ENCODE measurements at places on chromosomes 5 and 9.
A peak's percentile ranks its signal among the peaks of the same experiment; 100 is the strongest.

- peak overlapping the region; percentile 99 for H3K27ac ChIP-seq
- H3K4me1 ChIP-seq = peaks cover 18% of the 10 kb centered on the region
- no peaks in the 10 kb centered on the region for H3K36me3 ChIP-seq
- H3K27me3 ChIP-seq = no peaks in the 10 kb centered on the region
- DNase-seq = peak; percentile 93
- H3K4me3 ChIP-seq = peak overlapping the region; percentile 68
Observed at GRCh38 chr5:160165137-160166068, 46.2 kb upstream of the PWWP2A start.

GRCh38 chr5:135891791-135892190, 3.9 kb downstream of the IL9 start:
- no peaks in the 10 kb centered on the region for H3K36me3 ChIP-seq
- no peak overlapping the region for H3K4me3 ChIP-seq
- DNase-seq = peak; percentile 79
- no peaks in the 10 kb centered on the region for H3K4me1 ChIP-seq
- no peak overlapping the region for H3K27ac ChIP-seq

GRCh38 chr5:142803428-142804125, 33.4 kb downstream of the ARHGAP26 start:
- H3K27ac ChIP-seq = no peak overlapping the region
- DNase-seq = no peak
- no peak overlapping the region for H3K4me3 ChIP-seq
- no peaks in the 10 kb centered on the region for H3K36me3 ChIP-seq

DNA sequence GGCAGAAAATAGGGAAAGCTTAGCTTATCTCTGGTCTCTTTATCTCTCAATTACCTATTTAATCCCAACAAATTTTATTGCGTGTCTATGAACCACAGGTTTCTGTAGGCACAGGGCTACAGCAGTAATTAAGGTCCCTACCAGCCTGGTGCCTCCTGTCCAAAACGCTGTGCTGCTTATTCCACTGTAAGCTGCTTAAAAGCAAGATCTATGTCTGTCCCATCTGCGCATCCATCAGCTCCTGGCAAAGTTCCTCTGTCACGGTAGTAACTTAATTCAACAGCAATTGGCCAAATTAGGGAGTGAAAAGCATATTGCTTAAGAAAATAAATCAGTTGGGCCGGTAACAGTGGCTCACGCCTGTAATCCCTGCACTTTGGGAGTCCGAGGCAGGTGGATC, 235.8 kb upstream of the VLDLR start:
- H3K4me1 ChIP-seq = no peaks in the 10 kb centered on the region
- DNase-seq = no peak
- H3K27me3 ChIP-seq = no peaks in the 10 kb centered on the region
- H3K36me3 ChIP-seq = peaks cover 9% of the 10 kb centered on the region
- no peak overlapping the region for H3K27ac ChIP-seq

DNA sequence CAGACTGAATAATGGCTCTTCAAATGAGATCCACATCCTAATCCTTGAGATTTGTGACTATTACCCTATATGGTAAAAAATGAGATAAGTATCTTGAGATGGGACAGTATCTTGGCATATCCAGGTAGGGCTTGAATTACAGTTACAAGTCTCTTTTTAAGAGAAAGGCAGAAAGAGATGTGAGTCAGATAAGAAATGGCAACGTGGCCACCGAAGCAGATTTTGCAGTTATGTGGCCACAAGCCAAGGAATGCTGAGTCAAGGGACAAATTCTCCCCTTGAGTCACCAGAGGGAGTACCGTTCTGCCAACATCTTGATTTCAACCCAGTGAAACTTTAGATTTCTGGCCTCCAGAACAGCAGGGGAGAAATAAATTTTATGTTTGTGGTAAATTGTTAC, 1983.0 kb upstream of the C9orf72 start:
- H3K27ac ChIP-seq = no peak overlapping the region
- DNase-seq = no peak
- no peak overlapping the region for H3K4me3 ChIP-seq
- H3K4me1 ChIP-seq = no peaks in the 10 kb centered on the region

- no peak overlapping the region for H3K4me3 ChIP-seq
- H3K36me3 ChIP-seq = no peaks in the 10 kb centered on the region
- peaks cover 13% of the 10 kb centered on the region for H3K4me1 ChIP-seq
- H3K27me3 ChIP-seq = no peaks in the 10 kb centered on the region
- no peak for DNase-seq
Observed at GRCh38 chr5:139164020-139164419, 34.1 kb downstream of the SIL1 start.

DNA sequence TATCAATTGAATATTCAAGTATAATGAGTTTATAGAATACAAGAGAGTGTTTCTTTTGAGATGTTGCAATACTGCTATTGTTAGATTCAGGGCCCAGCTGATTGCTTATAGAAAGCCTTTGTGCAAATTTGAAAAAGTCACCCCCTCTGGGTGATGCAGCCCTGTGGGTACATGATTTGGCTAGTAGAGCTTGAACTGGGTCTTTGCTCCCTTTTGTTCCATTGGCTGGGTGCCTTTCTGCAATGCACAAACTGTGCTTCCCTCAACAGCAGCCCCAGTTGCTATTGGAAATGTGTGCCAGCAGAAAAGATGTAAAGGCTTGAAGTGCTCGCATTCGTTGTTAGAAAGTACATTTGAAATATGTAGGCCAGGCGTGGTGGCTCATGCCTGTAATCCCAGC, 61.8 kb upstream of the CEMIP2 start:
- peaks cover 2% of the 10 kb centered on the region for H3K36me3 ChIP-seq
- H3K27me3 ChIP-seq = no peaks in the 10 kb centered on the region
- no peaks in the 10 kb centered on the region for H3K4me1 ChIP-seq
- DNase-seq = no peak
- no peak overlapping the region for H3K4me3 ChIP-seq

- DNase-seq = no peak
- H3K27ac ChIP-seq = no peak overlapping the region
- H3K27me3 ChIP-seq = no peaks in the 10 kb centered on the region
Observed at GRCh38 chr5:143749581-143750205, 62.3 kb upstream of the HMHB1 start.

DNA sequence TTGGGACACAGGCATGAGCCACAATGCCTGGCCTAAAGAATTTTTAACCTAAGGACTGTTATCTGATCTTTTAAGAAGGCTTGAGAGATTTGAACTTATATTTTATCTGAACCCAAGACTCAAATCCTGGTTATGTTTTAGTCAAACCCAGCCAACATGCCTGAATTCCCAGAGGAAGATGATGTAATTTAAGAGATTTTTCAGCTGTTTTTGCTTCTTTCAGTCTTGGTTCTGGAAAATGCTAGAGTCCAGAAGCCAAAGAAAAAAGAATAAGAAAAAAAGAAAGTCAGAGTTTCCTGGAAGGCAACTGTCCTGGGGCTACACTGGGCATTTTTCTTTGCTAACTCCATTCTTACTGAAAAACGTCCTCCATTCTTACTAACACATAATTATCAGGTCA, 85.8 kb downstream of the SNX18 start:
- no peaks in the 10 kb centered on the region for H3K36me3 ChIP-seq
- DNase-seq = no peak
- H3K27ac ChIP-seq = no peak overlapping the region
- H3K4me1 ChIP-seq = no peaks in the 10 kb centered on the region
- H3K27me3 ChIP-seq = no peaks in the 10 kb centered on the region

GRCh38 chr9:128995791-128996190, 32.3 kb downstream of the SH3GLB2 start:
- H3K36me3 ChIP-seq = peaks cover 65% of the 10 kb centered on the region
- no peak overlapping the region for H3K4me3 ChIP-seq
- no peaks in the 10 kb centered on the region for H3K4me1 ChIP-seq
- no peaks in the 10 kb centered on the region for H3K27me3 ChIP-seq
- no peak overlapping the region for H3K27ac ChIP-seq

GRCh38 chr5:171897231-171897630, 109.2 kb downstream of the FBXW11 start:
- H3K27ac ChIP-seq = no peak overlapping the region
- no peaks in the 10 kb centered on the region for H3K4me1 ChIP-seq
- no peak for DNase-seq
- no peak overlapping the region for H3K4me3 ChIP-seq
- H3K36me3 ChIP-seq = peaks cover 8% of the 10 kb centered on the region

DNA sequence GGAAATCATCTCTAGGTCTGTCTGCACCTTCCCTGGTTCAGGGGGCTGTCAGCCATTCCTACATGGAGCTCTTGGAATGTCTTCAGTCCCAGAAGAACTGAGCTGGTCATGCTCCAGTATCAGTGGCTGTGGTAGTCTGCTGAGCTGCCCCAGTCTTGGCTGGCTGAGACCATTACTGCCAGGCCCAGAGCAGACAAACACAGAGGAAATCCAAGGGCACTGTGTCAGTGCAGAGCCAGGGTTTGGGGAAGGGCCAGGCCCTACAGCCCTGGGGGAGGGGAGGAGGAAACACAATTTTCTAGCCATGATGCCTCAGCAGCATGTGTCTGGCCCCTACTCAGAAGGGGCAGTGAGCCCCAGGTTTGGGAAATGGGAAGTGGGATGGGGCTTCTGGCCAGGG, 58.4 kb downstream of the ARHGEF37 start:
- H3K27ac ChIP-seq = no peak overlapping the region
- no peak overlapping the region for H3K4me3 ChIP-seq
- DNase-seq = no peak
- no peaks in the 10 kb centered on the region for H3K27me3 ChIP-seq
- H3K4me1 ChIP-seq = 0 out of 2 replicates have a peak, but pooled peaks cover 2% of the 10 kb centered on the region
- H3K36me3 ChIP-seq = no peaks in the 10 kb centered on the region

DNA sequence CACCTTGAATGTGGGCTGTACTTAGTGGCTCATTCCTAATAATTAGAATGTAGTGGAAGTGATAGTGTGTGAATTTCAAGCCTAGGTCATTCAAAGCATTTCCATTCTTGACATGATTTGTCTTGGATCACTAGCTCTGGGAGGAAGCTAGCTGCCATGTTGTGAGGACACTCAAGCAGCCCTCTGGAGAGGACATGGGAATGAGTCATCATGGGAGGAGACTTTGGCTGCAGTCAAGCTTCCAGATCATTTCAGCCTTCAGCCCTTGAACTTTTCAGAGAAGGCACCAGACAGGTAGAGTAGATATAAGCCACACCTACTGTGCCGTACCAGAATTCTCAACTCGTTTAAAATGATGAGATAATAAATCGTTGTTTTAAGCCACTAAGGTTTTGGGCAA, 506.9 kb downstream of the ZNF608 start:
- peaks cover 19% of the 10 kb centered on the region for H3K36me3 ChIP-seq
- no peak for DNase-seq
- no peaks in the 10 kb centered on the region for H3K27me3 ChIP-seq
- H3K4me3 ChIP-seq = no peak overlapping the region
- peaks cover 6% of the 10 kb centered on the region for H3K4me1 ChIP-seq
- no peak overlapping the region for H3K27ac ChIP-seq

GRCh38 chr5:128636361-128636760, 98.3 kb upstream of the FBN2 start:
- H3K36me3 ChIP-seq = no peaks in the 10 kb centered on the region
- H3K27me3 ChIP-seq = no peaks in the 10 kb centered on the region
- H3K27ac ChIP-seq = no peak overlapping the region
- H3K4me3 ChIP-seq = no peak overlapping the region
- DNase-seq = no peak

- H3K27ac ChIP-seq = no peak overlapping the region
- H3K27me3 ChIP-seq = no peaks in the 10 kb centered on the region
- H3K4me3 ChIP-seq = no peak overlapping the region
- no peaks in the 10 kb centered on the region for H3K4me1 ChIP-seq
- no peak for DNase-seq
- H3K36me3 ChIP-seq = no peaks in the 10 kb centered on the region
Observed at GRCh38 chr5:53323511-53323910, 156.9 kb upstream of the FST start.

DNA sequence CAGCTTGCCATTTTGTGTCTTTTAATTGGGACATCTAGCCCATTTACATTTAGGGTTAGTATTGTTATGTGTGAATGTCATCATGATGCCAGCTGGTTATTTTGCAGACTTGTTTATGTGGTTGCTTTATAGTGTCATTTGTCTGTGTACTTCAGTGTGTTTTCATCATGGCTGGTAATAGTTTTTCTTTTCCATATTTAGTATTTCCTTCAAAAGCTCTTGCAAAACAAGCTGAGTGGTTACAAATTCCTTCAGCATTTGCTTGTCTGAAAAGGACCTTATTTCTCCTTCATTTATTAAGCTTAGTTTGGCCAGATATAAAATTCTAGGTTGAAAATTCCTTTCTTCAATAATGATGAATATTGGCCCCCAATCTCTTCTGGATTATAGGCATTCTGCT, 28.5 kb upstream of the TNFSF15 start:
- no peak overlapping the region for H3K4me3 ChIP-seq
- no peak overlapping the region for H3K27ac ChIP-seq
- H3K36me3 ChIP-seq = no peaks in the 10 kb centered on the region
- no peaks in the 10 kb centered on the region for H3K4me1 ChIP-seq

- no peak overlapping the region for H3K27ac ChIP-seq
- peaks cover 10% of the 10 kb centered on the region for H3K36me3 ChIP-seq
- no peaks in the 10 kb centered on the region for H3K4me1 ChIP-seq
- no peak for DNase-seq
- no peak overlapping the region for H3K4me3 ChIP-seq
Observed at GRCh38 chr9:109381011-109381729, 60.3 kb upstream of the EPB41L4B start.

- H3K27me3 ChIP-seq = no peaks in the 10 kb centered on the region
- no peak overlapping the region for H3K27ac ChIP-seq
- H3K4me1 ChIP-seq = no peaks in the 10 kb centered on the region
- DNase-seq = peak; percentile 18
- no peaks in the 10 kb centered on the region for H3K36me3 ChIP-seq
Observed at GRCh38 chr5:683551-684481, 9.3 kb downstream of the TPPP start.

- no peak overlapping the region for H3K27ac ChIP-seq
- DNase-seq = no peak
- H3K4me3 ChIP-seq = no peak overlapping the region
Observed at GRCh38 chr5:96913233-96913632, 22.6 kb upstream of the LNPEP start.

DNA sequence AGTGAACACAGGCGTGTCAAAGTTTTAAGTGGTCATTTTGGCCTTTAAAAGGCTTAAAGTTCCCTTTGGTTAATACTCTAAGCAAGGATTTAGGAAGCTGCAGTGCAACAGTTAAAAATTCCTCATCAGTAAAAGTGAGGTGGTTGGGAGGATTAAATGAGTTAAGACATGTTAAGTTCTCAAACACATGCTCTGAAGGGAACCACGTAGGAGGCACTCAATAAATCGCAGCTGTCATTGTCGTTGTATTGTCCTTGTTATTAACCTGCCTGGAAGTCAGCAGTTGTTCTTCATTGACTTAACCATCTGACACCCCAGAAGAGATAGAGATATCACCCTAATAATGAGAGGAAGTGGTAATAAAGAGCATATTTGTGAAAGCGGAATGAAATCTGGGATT, 247.5 kb downstream of the MARCHF11 start:
- H3K27ac ChIP-seq = no peak overlapping the region
- peaks cover 9% of the 10 kb centered on the region for H3K36me3 ChIP-seq
- DNase-seq = no peak
- H3K4me3 ChIP-seq = no peak overlapping the region
- H3K4me1 ChIP-seq = no peaks in the 10 kb centered on the region

GRCh38 chr5:68983043-68983442, 110.8 kb upstream of the SLC30A5 start:
- no peaks in the 10 kb centered on the region for H3K36me3 ChIP-seq
- H3K27me3 ChIP-seq = no peaks in the 10 kb centered on the region
- no peak overlapping the region for H3K4me3 ChIP-seq
- no peak overlapping the region for H3K27ac ChIP-seq
- peaks cover 3% of the 10 kb centered on the region for H3K4me1 ChIP-seq

Data from H9 (cell line).